Endothelial cell of coronary artery (primary cell): ENCODE measurements at places on chromosomes 13 and 19. TPM values are rescaled to one million over a fixed set of nuclear protein-coding genes. Genes with fewer than 3 reads are reported as not detected.

Gene LPAR2
- total RNA-seq = 0.47 and 0.54 TPM in 2 replicates

Gene CD37
- not detected in 2 replicates for total RNA-seq

Gene STXBP2
- 28.8 and 45.7 TPM in 2 replicates for total RNA-seq

Gene ZNF414
- total RNA-seq = 2.7 and 5.9 TPM in 2 replicates

Gene PRSS57
- total RNA-seq = not detected in 2 replicates

Gene ZNF730
- 0.27 and 0.85 TPM in 2 replicates for total RNA-seq

Gene LILRA1
- not detected in 2 replicates for total RNA-seq

Gene CASP14
- total RNA-seq = not detected in 2 replicates

Gene CGB7
- 0.09 TPM in 2 replicates for total RNA-seq

Gene PDE4A
- 1.6 and 5.0 TPM in 2 replicates for total RNA-seq

Gene ATP4B
- not detected in 2 replicates for total RNA-seq

Gene SIGLEC8
- not detected in 2 replicates for total RNA-seq

Gene PCCA
- total RNA-seq = 29.9 and 34.2 TPM in 2 replicates

Gene ZNF98
- under 0.01 TPM in 1 of 2 replicates, not detected in the other for total RNA-seq

Gene OR7G3
- total RNA-seq = not detected in 2 replicates

Gene ZNF677
- 9.6 and 16.9 TPM in 2 replicates for total RNA-seq

Gene CAPS
- 1.3 and 3.5 TPM in 2 replicates for total RNA-seq

Gene SLC10A2
- total RNA-seq = not detected in 2 replicates

Gene PCDH17
- total RNA-seq = 2.6 and 7.1 TPM in 2 replicates

Gene ZNF580
- 1.7 and 3.5 TPM in 2 replicates for total RNA-seq

Gene IL27RA
- total RNA-seq = 5.9 and 8.5 TPM in 2 replicates

Gene PIN1
- 104 and 114 TPM in 2 replicates for total RNA-seq

Gene GSX1
- total RNA-seq = not detected in 2 replicates

Gene TMEM59L
- 0.19 and 0.27 TPM in 2 replicates for total RNA-seq

Gene SLC15A1
- under 0.01 TPM in 1 of 2 replicates, not detected in the other for total RNA-seq
